Activated naive CD4-positive, alpha-beta T cell (primary cell): ENCODE measurements at places on chromosomes 11 and 22.

DNA sequence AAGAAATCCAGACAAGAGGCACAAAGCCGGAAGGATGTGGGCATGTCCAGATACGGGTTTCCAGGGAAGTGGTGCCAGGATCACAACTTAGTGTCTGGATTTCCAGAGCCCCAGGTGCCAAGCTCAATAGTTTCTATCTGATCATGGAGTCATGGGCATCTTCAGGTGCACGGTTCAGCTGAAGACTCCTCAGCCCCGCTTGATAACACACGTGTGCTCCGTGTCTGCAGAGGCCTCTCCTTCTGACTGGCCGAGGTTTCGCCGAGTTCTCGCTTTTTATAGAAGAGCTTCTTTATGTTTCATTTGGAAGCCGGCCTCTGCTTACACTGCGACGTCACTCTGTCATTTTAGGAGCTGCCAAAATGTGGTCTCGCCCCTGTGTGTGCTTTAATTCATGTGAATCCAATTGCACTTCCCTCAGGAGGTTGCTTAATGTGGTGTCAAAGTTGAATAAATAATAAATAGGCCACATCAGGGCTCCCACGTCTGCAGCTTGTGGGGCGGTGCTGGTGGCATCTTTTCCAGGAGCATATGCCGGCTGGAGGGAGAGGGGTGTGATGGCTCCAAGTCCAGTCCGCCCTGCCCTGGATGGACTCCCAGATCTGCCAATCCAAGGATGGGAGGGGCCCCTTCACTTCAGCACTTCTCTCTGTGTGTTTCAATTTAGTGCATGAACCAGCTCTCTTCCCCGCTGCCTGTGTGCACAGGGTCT, 1410.8 kb downstream of the TBC1D22A start:
- no peak for DNase-seq

- DNase-seq: no peak
These were observed 62.7 kb downstream of the PAK1 start for GRCh38 chr11:77411137-77411707.

DNA sequence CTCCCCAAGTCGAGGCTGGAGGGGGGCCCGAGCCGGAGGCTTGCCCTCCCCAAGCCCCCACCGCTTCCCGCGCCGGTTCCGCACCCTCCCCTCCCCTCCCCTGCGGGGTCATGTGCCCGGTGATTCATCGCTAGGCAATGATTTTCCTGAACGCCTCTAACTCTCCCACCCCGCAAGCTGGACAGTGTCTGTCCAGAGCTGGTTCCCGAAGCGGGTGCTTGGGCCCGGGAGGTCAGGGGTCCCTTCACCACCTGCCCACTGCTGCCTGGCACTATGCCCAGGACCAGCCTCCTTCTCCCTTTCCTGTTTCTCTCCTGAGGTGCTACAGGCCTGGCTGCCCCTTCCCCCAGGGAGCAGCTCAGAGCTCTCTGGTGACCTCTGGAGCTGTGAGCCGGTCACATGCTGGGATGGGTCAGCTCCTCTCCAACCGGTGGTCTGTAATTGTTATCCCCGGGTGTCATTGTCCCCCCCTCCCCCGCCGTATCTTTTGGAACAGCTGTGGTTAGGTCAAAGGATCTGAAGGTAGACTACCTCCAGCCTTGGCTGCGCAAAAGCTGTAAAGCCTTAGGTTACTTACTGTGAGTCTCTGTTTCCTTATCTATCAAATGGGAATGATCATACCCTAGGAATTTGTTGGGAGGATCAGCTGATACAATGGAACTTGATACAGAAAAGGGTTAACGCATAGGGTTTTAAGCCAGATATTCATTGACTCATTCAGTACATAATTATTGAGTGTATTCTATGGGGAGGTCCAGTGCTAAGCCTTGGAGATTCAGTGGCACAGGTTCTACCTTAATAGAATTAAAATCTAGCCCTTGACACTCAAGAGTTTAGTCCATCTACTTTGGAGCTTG, 753 bp downstream of the STX3 start:
- DNase-seq: no peak

GRCh38 chr11:133712051-133712560, 133.2 kb downstream of the SPATA19 start:
- no peak for DNase-seq

DNA sequence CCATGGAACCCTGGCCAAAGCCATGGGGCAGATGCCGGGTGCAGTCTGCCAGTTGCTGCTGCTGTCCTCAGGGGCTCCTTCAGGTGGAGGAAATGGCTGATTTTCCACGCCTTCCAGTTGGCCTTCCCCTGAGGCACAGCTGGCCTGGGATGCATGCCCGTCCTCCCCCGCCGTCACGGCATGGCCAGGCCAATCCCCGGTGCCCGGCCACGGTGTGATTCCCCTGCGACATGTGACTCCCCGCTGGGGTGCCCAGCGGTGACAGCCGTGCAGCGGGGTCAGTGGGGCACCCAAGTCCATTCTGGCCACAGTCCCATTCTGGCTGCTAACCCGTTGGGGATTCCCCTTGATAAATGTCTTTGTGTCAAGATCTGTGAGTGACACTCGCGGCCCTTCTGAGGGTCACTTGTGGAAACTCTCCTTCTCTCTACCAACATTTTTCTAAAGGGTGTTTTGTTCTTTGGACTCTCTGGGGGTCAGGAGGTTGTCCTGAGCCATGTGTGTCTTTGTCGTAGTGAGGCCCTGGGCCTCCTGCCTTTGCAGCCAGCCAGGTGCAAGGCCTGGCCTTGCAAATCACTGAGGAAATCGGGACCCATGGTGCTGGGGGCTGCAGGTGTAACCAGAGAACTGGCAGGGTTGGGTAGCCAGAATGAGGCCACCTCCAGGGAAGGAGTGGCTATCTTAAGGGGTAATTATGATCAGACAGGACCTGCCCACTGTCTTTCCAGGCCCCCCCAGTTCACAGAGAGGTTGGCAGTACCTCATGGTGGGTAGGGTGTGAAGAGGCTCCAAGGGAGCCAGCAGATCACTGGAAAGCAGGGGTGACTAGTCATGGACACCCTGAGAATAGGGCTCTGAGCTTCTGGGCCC, 37.1 kb downstream of the KCNQ1OT1 start:
- DNase-seq: no peak

DNA sequence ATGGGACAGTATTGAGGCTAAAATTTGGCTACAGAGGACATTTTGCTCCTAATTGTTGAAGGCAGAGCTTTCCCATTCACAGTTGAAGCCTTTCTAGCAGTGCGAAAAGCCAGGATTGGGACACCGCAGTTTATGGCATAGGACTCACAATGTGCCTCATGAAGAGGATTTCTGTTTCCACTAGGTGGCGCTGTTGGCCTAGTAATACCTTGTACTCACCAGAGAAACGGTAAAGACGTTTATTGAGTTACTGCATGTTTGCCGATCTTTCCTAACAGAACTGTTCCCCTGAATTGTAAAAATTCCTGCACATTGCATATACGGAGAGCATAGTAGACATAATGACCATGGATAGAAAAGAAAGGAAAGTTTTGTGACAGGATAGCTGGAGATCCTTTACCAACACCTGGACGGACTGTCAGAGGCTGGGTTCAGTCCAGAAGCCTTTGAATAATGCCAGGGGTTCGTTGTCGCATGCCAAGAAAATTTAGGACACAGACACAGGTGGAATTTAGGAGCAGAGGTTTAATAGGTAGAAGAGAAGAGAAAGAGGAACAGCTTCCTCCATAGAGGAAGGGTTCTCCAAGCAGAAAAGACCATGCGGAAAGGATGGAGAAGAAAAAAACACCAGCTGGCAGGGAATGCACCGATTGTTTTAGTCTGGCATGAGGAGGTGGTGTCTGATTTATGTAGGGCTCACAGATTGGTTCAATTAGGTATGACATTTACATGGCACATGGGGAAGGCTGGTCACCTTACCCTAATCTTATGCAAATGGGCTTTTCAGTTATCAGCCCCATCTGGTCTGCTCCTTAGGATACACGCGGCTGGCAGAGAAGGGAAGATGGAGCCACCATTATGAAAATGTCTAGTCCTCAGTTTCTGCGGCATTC, 10.8 kb upstream of the OR51D1 start:
- DNase-seq: no peak

DNA sequence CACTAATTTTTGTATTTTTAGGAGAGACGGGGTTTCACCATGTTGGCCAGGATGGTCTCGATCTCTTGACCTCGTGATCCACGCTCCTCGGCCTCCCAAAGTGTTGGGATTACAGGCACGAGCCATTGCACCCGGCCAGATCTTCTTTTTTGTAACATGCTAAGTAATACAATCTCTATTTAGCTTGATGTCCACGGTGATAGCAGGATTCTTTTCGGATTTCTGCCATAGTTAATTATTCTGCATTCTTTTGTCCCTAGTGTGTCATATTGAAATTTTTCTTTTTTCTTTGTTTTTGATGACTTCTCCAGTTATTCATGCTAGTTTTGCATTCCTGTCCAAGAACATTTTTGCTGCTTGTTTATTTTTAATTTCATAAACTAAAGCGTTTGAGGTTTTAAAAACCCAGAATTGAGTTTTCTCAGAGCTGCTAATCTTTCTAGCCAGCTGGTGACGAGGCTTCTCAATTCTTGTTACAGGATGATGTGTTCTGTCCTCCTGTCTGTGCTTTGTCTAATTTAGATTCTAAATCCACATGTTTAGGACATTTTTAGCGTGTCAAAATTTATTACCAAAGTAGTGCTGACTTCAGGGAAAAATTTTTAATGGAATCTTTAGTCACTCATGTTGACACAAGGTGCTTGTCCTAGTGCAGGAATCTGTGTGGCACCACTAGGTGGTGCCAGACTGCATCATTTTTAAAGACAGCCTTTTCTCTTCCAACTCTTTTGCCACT, 21.8 kb downstream of the NF2 start:
- DNase-seq: no peak
